ENCODE measurements at places on chromosomes 12 and 14. TPM values are rescaled to one million over a fixed set of nuclear protein-coding genes. Genes with fewer than 3 reads are reported as not detected.

DNA sequence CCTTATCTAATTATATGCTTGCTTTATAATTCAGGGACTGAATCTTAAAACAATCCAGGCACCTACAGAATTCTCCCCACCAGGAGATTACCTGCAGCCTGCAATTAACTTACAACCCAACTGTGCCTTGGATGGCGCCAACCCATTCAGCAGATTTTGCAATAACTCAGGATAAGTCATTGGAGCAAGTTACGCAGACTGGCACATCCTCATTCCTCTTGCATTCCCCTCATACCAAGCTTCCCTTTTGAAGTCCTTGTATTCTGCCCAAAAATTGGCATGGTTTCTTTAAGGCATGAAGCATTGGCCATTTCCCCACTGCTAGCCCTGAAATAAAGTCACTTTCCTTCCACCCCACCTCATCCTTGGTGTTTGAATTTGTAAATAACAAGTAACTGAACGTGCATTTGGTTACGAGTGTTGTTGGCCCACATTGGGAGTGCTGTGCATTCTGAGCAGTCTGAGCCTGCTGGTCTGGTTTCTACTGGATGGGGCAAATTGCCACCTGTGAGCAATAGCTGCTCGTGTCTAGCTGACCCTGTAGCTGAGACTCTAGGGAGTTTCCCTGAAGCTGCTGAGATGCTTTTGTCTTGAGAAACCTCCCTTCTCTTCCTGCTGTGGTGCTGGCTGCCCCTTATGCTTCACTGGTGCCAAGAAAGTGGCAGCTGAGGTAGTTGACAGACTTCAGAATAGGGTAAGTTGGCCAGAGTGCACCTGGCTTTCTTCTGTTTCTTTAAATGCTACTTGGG is 99.2 kb upstream of the SCAF11 start:
- no peak for DNase-seq

The ABCD2 gene
- polyA plus RNA-seq: 0.03 TPM

DNA sequence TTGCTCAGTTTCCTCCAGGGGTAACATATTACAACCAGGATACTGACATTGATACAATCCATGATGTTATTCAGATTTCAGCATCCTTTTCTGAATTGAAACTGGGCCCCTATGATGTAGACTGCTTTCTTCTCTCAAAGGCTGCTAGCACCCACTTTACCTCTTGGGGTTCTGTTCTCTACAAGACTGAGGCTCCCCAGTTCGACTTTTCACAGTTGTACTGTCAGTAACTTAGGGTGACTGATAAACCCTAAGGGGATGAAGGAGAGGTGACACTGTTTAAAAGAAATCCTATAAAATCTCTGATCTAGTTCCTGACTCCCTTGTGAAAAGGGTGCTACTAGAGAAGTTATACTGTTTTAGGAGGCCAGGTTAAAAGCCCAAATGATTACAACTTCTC is 818 bp downstream of the VPS33A start:
- DNase-seq: no peak

The SMIM41 gene
- polyA plus RNA-seq: 0.34 TPM

DNA sequence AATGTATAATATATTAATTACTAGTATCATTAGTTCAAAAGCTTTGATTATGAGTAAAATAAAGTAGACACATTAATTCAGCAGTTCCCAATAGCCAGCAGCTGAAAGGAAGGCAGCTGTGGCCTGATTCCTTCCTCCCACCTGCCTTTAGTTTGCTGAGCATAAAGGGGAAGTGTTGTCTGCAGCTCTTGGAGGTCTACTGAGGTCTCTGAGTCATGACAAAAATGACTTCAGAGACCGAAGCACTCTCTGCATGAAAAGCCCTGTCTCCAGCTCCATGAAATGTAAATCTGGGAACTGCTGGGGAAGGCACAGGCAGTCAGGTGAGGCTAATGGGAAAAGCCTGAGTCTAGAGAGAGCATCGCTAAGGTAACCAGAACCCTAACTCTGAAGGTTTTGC is 165.4 kb downstream of the NRXN3 start:
- no peak for DNase-seq

The RPGRIP1 gene
- 0.40 TPM for polyA plus RNA-seq

The ZBTB25 gene
- polyA plus RNA-seq: 13.6 TPM

The TSPAN19 gene
- polyA plus RNA-seq: 0.72 TPM

GRCh38 chr12:64082866-64083268 is 139.2 kb downstream of the KICS2 start:
- DNase-seq: no peak

The RASSF3 gene
- polyA plus RNA-seq: 24.2 TPM

GRCh38 chr12:49230805-49231194 is 34.1 kb upstream of the TUBA1C start:
- no peak for DNase-seq

The B3GNT4 gene
- polyA plus RNA-seq: 6.2 TPM

The CPNE6 gene
- polyA plus RNA-seq: not detected

The MYF5 gene
- not detected for polyA plus RNA-seq

The DNAAF2 gene
- 19.4 TPM for polyA plus RNA-seq

The PLEK2 gene
- 1.4 TPM for polyA plus RNA-seq

DNA sequence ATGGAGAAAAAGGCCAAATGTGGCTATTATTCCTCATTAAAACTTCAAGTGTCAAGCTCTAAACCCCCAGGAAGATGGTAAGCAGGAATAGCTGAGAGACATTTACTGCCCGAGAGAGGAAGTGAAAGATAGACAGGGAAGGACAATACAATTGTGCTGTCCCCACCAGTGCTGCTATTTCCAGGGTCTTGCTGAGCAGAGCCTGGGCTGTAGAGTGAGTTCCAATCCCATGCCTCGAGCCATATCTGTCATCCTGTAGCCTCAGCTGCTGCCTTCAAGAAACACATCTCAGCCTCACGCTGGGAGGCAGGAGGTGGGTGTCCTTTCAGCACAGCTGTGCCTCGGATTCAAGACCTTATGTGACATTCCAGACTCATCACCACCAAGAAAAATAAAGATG is 114.0 kb downstream of the RPAP3 start:
- no peak for DNase-seq

The PMEL gene
- 2.0 TPM for polyA plus RNA-seq

GRCh38 chr14:34629344-34629656 is 648 bp downstream of the SNX6 start:
- no peak for DNase-seq

DNA sequence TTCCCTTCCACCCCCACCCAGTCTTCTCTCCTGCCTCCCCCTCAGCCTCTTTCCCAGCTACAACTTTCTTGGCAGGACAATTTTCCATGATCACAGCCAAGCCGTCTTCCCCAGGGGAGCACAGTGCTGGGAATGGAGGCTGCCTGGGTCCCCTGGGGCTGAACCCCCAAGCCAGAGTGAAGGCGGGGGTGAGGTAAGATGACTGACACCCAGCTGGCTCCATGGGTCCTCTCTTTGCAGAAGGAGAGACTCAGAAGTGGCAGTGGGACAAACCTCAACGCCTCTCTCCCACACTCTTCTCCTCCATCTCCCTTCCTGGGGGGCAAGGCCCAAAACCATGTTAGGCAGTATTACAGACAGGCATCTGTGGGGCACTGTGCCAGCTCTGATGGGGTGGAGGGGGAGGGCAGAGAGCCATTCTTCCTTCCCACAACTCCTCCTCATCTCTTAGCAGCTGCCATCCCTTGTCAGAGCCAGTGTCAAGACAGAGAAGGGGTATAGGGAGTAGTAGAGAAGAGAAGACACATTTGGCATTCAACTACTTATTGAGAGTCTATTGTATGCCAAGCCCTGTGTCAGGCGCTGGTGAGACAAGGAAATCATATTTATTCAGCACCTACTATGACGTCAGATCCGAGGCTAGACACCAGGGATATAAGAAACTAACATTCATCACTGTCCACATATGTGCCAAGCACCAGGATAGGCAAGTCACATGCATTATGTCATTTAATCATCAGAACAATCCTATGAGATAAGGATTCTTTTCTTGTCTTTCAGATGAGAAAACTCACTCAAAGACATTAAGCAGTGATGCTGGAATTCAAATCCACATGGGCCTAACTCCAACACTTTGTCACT is 3.6 kb downstream of the ITGA7 start:
- no peak for DNase-seq

DNA sequence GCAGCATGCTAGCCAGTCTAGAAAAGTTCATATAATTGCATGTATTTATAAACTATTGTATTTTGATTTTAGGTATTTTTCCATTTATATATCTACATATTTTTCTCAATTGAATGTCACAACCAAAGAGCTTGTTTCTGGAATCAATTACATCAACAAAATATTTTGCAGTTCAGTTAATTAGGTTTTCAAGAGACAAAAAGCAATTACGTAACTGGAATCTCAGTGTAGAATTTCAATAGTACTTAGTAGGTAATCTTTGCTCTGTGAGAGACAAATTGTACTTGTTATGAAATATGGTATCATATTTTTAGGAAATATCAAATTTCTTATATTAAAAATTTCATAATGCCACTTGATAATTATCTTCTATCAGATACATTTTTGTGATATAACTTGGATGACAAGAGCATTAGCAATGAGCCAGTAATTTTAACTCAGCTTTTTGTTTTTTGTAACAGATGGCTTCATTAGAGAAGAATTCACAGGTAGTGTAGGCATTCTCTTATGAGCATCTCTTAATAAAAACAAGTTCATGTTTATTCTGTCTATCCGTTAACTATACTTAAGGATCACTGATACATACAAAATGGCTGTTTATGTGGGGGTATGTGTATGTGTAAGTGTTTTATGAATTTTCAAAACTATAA is 774.7 kb downstream of the C12orf50 start:
- DNase-seq: no peak

- DNase-seq: no peak
Observed at GRCh38 chr14:51533160-51533559, 118.5 kb upstream of the FRMD6 start.

The P2RX7 gene
- polyA plus RNA-seq: 1.2 TPM

The BCL7A gene
- 36.9 TPM for polyA plus RNA-seq

GRCh38 chr12:92857818-92858217 is 71.3 kb downstream of the EEA1 start:
- DNase-seq: no peak

GRCh38 chr14:75141967-75142366 is 15.1 kb upstream of the NEK9 start:
- DNase-seq: no peak

- no peak for DNase-seq
Observed at GRCh38 chr14:76088771-76089571, 62.8 kb upstream of the GPATCH2L start.

DNA sequence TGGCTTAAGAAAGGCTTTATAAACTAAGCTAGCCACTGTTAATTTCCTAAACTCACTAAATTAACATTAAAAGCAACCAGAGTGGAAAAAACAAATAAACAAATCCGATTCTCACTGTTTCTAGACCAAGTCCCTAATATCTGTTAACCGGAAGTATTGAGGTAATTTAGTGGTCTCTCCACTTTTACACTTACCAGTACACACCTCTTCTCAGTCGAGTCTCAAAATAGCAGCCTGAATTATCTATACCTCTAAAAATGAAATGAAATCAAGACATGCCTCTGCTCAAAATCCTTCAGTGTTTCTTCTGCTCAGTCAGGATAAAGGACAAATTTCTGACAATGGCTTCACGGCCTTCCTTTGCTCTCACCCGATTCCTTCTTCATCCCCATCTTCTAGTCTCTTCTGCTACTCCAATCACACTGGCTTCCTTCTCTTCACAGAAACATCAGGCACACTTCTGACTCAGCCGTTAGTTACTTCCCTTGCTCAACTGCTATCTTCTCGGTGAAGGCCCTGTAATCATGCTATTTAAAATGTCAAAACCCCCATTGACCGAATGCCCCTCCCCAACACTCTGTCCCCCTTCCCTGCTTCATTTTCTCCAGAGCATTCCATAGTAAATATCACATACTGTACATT is 161.3 kb downstream of the KITLG start:
- no peak for DNase-seq

The PLEKHG7 gene
- 0.66 TPM for polyA plus RNA-seq

GRCh38 chr14:85224241-85224640 is 305.7 kb upstream of the FLRT2 start:
- no peak for DNase-seq

The TDRD9 gene
- 4.0 TPM for polyA plus RNA-seq

- DNase-seq: no peak
Observed at GRCh38 chr12:12979731-12980259, 20.3 kb downstream of the HEBP1 start.

DNA sequence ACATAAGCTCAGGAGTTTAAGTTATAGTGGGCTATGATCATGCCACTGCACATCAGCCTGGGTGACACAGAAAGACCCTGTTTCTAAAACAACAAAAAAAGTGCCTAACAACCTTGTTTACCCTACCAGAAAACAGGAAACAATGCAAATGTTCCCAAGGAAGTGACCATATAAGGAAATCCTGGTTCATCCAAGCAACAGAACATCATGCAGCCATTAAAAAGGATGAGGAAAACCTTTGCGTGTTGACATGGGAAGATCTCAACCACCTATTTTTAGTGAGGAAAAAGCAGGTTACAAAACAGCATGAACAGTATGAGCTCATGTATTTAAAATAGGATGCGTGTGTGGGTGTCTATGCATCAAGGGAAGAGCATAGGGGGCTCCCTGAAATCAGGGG is 13.7 kb downstream of the HRK start:
- no peak for DNase-seq

- DNase-seq: no peak
Observed at GRCh38 chr12:98217257-98217656, 298.1 kb upstream of the TMPO start.

DNA sequence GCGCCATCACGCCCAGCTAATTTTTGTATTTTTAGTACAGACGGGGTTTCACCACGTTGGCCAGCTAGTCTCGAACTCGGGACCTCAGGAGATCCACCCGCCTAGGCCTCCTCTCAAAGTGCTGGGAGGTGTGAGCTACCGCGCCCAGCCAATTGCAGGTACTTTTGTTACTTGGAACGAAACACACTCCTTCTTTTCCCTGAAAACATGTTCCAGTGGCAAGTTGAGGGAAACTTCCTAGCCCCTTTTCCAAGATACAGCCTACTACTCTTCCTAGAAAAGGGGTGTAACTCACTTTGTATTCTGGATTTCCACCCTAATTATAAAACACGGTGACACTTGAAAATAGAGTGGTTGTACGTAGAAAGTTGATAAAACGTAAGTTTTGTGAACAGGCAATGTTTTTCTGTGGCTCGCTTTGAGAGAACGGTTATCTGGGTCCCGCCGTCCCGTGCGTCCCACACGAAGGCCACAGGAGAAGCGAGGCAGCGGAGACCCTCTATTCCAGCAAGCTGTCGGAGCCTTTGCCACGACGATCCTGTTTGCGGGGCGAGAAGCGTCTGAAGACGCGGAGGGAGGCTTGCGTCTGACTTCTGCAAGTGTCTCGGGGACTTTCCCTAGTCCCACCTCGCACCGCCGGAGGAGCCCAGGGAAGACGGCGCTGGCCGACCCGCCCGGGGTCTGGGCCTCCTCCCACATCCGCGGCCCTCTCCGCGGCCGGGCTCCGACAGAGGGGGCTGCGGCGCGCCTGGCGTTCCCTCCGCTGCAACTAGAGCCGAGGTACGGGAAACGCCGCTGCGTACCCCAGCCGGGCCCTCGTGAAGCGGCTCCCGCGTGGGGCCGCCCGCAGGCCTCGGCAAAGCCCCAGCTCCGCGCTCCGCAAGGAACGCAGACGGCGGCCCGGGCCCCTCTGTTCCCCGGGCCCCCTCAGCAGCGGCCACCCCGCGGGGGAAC is 745 bp downstream of the CDCA4 start:
- no peak for DNase-seq

The KRT74 gene
- not detected for polyA plus RNA-seq

- DNase-seq: no peak
Observed at GRCh38 chr14:38339696-38340095, 83.8 kb upstream of the CLEC14A start.
